ENCODE measurements at places on chromosomes 2 and 18.

GRCh38 chr2:167504695-167505094 lies 616.4 kb downstream of the XIRP2 start:
- DNase-seq, result no peak

DNA sequence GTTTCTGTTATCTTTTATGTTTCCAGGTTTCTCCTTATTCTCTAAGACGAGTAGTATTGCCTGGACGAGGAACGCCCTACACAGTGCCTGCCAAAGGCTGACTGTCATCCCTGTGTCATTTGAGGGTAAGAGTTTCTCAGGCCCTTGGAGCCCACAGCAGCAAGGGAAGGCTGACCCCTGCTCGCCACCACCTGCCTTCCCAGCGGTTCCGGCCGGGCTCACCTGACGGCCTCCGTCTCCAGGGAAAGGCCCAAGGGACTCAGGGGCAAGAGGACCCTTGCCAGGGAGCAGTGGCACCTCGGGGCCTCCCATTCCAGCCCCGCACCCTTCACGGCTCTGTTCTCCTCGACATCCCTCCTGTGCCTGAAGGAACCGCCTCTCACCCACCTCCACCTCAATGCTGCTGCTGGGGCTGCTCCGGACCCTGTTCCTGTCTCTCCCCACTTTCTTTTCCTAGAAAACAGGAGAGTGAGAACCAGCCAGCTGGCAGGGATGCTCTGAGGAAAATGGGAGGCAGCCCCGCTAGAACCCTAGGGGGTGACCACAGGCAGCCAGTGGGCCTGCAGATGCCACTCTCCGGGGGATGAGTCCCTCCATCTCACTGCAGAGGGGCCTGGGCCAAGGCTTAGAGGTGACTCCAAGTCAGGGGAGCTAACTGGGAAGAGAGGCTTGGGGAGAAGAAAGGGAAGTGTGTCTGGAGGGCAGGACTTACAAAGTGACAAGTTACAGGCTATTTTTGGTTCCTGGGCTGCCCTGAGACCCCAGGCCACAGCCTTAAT lies 1.9 kb downstream of the LIMS2 start:
- no peak for DNase-seq

DNA sequence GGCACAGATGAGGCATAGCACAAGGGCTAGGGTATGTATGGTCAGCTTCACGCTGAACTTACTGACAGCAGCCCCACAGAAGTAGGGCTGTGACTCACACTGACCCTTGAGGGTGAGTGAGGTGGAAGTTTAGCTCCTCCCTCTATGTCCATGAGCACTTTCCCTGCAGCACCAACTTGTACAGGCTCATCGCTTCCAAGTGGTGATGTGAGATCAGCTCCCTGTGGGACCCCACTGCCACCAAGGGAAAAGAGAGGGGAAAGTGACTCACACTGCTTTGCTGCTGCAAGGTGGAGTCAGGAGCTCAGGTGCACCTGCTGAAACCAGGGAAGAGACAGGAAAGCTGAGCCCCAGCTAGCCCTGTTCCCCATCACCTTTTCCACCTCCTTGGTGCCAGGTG lies 91.5 kb downstream of the TEX51 start:
- no peak for DNase-seq

DNA sequence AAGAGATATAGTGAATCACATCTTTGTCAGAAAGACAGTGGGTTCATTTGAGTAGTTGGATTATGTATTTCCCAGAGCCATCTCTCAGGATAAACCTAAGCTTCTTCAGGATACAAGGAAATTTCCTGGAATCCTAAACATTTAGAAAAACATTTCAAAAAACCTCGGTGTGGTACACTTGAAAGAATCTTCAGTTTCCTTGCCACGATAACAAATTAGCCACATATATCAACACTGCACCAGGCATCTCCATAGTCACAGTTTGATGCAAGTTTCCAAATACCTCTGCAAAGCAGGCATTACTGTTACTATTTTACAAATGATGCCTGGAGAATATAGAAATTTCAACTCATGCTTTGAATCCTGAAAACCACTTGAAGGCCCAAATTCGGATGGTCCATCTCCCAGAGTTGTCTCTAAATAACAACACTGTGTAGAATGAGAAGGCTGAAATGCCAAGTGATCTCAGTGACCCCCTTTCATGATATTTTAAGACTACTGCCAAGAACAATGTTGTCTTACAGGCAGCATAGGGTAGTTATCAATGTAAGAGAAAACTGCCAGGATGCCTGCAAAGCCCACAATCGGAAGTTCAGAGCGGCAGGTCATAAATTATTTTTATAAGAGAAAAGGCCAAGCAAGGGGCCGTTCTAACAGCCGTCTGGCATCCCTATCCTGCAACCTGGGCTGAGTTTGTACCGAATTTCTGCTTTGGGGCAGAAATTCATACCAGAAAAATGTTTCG lies 307.9 kb downstream of the TXNL1 start:
- no peak for DNase-seq

DNA sequence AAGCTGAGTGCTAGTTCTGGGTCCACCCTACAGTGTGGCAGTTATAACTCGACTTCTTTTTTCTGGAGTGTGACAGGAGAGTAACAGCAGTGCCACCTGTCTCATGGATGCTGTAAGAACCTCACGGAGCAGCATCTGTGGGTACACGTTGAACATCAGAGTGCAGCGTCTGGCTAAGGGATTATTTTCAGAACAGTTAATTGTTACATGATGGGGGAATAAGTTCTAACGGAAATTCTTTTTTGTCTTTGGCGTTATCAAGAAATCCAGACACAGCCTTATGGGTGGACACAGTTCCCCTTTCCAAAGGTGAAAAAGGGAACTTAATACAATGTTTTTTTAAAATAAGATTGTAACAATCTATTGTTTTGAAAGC lies 28.3 kb upstream of the TOGARAM2 start:
- no peak for DNase-seq

DNA sequence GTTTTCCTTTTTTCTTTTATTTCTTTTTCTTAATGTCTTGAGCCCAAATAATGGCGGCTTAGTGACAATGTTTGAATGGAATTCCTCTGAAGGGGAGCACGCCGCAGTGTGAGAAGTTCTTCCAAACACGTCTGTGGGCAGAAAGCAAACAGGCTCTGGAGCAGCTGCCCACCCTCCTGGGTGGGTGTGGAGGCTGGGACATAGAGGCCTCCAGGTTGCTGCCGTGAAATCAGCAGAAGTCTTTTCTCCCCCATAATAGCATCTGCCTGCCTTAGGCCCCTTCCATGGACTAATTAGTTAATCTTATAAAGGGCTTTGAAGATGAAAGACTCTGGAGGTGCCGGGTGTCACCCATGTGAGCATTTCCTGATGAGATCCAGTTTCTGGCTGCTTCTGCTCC lies 213.9 kb downstream of the SH3RF3 start:
- no peak for DNase-seq

GRCh38 chr2:174011173-174011572 lies 46.0 kb upstream of the SP3 start:
- no peak for DNase-seq

- no peak for DNase-seq
Observed at GRCh38 chr18:79479761-79480161, 84.0 kb downstream of the NFATC1 start.
